ENCODE measurements at places on chromosomes 5 and 9.

GRCh38 chr9:2385746-2386145 is 235.8 kb upstream of the VLDLR start:
- DNase-seq = peak; percentile 43

DNA sequence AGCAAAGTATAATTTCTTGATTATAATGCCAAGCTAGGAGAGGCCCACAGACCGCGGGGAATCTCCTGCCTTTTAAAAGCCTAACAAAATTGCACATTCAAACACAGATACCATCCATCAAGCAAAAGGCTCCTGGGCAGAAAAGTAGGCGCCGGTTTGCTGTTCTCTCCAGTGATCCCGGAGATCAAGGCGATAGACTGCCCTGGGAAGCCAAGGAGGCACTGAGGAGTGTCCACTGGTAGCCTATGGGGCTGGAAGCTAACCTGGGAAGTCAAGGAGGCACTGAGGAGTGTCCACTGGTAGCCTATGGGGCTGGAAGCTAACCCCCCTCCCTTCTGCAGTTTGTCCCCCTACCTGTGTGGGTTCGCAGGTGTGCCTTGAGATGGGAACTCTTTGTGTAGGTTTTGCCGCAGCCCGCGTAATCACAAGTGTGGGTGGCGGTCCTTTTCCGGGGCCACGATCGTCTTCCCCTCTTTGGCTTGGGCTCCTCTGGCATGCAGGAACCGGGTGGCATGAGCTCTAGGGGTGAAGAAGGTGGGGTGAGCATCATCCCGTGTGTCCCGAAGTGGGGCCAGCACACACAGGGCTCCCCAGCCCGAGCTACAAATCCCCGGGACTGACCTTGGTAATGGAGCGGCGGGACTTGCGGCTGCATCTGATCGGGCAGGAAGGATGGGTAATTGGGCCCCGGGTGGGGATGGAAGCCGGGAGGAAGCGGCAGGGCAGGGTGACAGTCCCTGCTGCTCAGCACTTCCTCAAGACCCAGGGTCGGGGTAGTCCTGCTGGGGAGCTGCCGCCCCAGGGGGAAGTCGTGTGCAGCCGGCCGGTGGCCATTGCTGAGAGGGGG is 2.7 kb downstream of the KLF4 start:
- DNase-seq = peak; percentile 29

- no peak for DNase-seq
Observed at GRCh38 chr5:15683332-15683731, 183.4 kb downstream of the FBXL7 start.

- DNase-seq = no peak
Observed at GRCh38 chr5:42701351-42702059, 55.1 kb upstream of the CCDC152 start.
